Thoracic aorta (tissue), 2 donors: ENCODE measurements at places on chromosomes 7 and 10.

- no peak for DNase-seq
Observed at GRCh38 chr7:27064661-27065060, 31.1 kb downstream of the HOXA1 start.

DNA sequence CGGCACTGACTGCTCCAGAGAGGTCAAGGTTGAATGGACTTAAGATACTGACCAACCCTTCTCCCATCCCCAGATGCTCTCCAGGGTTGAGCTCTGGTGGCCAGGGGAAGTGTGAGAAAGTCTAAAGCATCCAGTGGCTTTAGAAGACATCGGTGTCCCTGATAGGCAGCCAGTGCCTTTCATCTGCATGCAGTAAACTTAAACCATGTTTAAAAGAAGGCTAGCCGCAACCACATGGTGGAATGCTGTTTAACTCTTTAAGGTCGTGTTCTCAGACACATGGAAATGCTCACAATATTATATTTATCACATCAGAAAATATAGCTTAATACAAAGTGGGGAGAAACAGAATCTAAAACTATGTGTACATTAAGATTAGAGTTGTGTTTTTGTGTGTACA is 137.0 kb downstream of the CNNM2 start:
- no peak for DNase-seq

DNA sequence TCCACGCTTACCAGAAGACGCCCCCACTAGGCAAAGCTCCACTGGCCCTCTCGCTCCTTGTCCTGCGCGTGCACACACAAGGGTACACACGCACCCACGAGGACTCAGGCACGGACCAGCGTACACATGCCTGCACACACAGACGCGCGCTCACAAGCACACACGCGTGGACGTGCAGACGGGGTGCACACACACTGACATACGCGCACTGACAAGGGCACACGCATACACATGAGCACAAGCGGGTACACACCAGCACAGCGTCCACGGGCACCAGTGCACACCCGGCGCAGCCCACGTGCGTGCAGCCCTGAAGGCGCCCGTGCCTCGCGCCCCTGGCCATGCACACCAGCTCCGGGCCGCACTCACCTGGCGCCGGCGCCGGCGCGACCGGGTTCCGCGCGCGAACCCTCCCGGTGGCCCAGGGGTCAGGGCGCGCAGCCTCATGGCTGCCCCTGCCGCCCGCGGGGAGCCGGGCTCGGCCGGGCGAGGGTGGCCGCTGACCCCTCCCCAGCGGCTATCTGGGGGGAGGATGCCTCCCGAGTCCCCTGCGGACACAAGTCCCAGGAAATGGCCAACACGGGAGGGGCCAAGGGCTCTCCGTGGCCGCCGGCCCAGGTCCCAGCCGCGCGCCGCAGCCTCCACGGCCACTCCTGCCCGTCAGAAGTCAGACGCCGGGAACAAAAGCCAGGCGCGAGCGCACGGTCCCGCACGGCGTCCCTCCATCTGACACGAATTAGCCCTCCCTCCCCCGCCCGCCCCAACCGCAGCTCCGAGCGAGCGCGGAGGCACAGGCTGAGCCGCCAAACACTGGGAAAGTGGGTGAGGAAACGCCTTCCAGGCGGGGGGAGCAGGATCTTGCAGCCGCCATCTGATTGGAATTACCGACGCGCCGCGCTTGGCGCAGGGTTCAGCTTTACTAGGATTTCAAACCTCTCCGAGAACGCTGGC is 45.0 kb downstream of the TNS3 start:
- DNase-seq = no peak

DNA sequence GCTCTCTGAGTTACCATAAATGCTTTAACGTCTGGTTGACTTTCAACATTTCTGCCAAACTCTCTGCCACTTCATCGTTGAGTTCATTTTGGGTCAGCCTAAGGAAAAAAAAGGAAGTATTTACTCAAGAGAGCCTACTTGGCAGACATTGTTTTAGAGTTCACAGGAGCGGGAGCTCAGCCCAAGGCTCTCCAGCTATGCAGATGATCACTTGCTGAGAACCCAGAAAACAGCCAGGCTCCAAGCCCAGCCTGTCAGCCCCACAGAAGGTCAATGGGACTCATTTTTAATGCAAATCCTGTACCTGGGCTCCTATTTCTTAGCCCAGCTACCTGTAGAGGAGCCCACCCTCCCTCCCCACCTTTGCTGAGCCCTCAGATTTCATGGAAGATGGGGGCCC is 45.5 kb downstream of the NOD1 start:
- no peak for DNase-seq

- DNase-seq = no peak
Observed at GRCh38 chr7:131021460-131021859, 287.5 kb upstream of the KLF14 start.

DNA sequence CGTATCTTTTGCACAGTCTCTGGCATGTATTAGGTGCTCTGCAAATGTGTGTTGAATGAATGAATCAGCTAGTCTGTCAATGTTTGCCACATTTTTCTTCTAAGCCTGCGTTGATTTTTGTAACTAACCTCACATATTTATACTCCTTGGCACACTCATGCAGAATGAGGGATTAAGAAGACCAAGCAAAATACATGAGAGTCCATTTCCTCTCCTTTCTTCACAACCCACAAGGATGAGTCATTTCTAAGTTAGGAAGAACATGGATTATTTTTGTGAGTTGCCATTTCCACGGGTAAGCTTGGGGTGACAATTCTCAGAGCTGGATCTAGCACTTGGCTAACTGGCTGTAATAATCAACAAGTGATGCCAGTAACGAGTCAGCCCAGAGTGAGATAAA is 158.8 kb downstream of the TWIST1 start:
- DNase-seq = no peak

- DNase-seq = no peak
Observed at GRCh38 chr7:73892003-73892999, 31.3 kb downstream of the TMEM270 start.

DNA sequence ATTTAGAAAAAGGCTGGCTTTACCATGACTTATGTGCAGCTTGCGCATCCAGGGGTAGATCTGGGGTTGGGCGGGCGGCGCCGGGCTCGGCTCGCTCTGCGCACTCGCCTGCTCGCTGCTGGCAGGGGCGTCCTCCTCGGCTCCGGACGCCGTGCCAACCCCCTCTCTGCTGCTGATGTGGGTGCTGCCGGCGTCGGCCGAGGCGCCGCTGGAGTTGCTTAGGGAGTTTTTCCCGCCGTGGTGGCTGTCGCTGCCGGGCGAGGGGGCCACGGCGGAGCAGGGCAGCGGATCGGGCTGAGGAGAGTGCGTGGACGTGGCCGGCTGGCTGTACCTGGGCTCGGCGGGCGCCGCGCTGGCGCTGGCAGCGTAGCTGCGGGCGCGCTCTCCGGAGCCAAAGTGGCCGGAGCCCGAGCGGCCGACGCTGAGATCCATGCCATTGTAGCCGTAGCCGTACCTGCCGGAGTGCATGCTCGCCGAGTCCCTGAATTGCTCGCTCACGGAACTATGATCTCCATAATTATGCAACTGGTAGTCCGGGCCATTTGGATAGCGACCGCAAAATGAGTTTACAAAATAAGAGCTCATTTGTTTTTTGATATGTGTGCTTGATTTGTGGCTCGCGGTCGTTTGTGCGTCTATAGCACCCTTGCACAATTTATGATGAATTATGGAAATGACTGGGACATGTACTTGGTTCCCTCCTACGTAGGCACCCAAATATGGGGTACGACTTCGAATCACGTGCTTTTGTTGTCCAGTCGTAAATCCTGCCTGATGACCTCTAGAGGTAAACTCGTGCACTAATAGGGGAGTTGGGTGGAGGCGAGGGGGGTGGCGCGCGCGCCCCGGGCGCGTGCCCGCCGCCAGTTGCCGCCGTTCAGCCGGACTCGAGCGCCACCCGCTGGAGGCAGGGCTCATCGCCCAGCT is at the start of gene HOXA5:
HOXA5 (minus strand) TSS at position 659 of the 927 bp plus-strand sequence; CDS start at position 585, 74 bp downstream.
- DNase-seq = no peak

DNA sequence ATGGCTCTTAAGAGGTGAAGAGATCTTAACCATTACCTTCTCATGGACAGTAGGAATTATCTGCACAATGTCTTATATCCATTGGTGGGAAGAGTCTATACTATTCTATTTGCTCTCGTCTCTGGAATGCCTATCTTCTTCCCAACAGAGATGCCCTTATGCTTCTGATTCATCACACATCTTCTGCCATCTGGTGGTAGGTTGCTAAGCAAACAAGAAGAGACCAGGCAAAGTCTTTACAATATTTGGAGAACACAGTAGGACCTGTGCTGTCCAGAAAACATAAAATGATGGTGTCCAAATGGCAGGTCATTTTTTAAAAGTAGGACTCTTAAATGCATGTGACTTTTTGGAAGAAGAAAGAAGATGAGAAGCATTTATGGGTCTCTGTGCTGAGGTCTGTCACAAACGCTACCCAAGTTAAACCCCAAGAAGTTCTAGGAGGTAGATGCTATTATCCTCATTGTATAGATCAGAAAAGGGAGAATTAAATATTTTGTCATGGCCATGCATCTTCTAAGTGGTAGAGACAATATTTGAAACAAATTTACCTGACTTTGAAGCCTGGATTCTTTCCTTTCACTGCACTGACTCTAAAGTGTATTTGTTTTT is 67.8 kb upstream of the NXPH1 start:
- DNase-seq = no peak

GRCh38 chr7:41787651-41788350 is 84.9 kb upstream of the INHBA start:
- no peak for DNase-seq

DNA sequence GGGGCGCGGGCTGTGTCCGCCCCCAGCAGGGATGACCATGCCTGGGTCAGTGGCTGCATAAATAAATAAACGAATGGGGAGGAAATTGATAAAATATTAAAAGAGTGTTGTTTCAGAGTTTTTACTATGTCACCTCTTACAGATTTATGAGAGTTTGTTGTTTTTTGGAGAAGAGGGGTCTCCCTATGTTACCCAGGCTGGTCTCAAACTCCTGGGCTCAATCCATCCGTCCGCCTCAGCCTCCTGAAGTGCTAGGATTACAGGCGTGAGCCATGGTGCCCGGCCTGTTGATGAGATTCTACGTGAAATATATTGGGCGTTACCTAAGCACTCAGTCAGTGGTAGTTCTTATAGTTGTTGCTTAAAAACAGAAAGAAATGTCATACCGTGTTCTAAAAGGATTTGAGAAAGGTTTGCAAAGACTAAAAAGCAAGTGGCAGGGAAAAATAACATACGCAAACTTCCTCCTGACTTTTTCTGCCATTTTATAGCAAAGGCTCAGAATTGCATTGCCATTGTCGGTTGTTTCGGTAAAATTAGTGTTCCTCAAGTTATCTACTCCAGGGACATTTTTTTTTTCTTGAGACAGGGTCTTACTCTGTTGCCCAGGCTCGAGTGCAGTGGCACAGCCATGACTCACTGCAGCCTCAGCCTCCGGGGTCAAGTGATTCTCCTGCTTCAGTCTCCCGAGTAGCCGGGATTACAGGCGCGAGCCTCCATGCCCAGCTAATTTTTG is 39.5 kb upstream of the FOXK1 start:
- no peak for DNase-seq

GRCh38 chr10:129278686-129279085 is 188.4 kb upstream of the MGMT start:
- no peak for DNase-seq

DNA sequence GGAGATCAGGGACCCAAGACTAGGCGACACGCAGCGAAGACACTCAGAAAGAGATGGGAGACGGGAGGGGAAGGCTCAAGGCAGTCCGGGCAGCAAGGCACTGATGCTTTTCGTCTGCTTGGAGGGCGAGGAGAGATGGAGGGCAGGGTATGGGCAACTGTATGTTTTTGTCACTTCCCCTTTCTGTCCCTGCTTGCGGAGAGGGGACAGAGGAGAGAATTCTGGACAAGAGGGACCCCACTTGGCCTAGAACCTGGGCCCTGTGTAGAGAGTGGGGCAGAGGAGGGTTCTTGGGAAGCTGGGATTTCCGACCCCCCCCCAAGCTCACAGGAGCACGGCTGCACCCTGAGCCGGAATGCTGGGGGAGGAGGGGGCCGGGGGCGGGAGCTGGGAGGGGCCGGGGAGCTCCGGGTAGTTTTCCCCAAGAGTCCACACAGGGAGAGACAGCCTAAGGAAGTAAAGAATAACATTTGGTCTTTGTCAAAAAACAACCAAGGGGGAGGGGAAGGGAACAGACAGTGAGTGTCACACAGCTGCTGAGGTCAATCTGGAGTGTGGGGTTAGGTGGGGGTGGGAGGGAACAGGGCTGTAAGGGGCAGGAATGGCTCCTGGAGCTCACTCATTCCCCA is 1.8 kb downstream of the LRCH4 start:
- DNase-seq = no peak

DNA sequence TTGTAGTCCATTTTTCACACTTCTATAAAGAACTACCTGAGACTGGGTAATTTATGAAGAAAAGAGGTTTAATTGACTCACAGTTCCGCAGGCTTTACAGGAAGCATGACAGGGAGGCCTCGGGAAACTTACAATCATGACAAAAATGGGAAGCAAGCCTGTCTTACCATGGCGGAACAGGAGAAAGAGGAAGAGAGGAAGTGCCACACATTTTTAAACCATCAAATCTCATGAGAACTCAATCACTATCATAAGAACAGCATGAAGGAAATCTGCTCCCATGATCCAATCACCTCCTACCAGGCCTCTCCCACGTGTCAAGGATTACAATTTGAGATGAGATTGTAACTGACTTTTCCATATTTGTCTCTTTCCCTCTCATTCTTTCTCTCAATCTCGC is 9.3 kb upstream of the PNPLA8 start:
- DNase-seq = no peak

GRCh38 chr10:131058799-131059198 is 252.7 kb downstream of the TCERG1L start:
- no peak for DNase-seq

GRCh38 chr10:22491480-22491879 is 146.2 kb downstream of the SPAG6 start:
- no peak for DNase-seq

GRCh38 chr7:151179287-151179860 is 7.7 kb downstream of the ASB10 start:
- DNase-seq = no peak

GRCh38 chr10:101832325-101832771 is 11.3 kb downstream of the KCNIP2 start:
- no peak for DNase-seq

- DNase-seq = no peak
Observed at GRCh38 chr10:71737001-71737833, 17.6 kb upstream of the C10orf105 start.

DNA sequence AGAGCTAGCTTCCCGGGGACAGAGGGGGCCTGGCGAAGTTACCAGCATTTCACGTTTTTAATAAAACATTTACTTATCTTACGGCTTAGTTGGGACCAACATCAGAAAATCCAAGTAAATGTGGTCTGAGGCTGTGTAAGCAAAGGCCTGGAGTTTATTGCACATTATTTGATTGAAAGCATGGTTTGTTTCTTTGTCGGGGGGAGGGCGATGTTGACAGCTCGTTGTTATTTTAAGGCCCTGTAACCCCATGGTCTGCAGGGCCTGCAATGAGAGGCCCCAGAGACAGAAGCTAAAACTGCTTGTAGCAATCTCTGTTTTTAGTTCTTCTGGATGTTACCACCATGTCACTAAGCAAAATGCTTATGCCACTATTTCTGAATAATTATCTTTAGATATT is 88.9 kb downstream of the MYOF start:
- no peak for DNase-seq

DNA sequence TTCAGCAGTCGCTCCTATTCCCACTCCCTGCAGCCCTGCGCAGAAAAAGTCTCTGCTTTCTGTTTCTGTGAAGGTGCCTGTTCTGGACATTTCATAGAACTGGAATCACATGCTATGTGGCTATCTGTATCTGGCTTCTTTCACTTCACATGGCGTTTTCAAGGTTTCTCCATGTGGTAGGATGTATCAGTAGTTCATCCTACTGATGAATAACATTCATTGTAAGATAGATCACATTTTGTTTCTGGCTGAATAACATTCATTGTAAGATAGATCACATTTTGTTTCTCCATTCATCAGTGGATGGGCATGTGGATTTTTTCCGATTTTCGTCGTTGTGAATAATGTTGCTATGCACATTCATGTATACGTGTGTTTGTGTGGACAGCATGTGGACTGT is 44.5 kb downstream of the HSPA12A start:
- no peak for DNase-seq
